ENCODE measurements at places on chromosomes 12 and 14.

DNA sequence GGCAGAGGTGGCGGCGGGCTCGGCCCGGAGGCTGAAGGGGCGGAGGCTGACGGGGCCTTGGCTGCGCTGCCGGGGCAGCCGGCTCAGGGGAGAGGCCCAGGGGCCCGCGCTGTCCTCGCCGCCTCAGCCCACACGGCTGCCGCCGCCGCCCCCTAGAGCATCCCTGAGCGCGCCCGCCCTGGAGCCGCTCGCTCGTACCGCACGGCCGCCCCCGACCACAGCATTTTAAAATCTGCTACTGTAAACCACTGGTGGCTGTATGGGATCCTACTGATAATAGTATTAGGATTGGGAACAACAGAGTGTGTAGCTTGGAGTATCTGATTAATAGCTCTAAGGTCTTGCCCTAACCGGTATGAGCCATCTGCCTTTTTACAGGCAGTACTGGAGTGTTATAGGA, 22.2 kb upstream of the EDDM3A start:
- no peak for DNase-seq

- no peak for DNase-seq
Measured at GRCh38 chr12:58026897-58027891, 85.8 kb downstream of the ATP23 start.

- DNase-seq = no peak
Measured at GRCh38 chr14:85602345-85602744, 72.4 kb downstream of the FLRT2 start.

DNA sequence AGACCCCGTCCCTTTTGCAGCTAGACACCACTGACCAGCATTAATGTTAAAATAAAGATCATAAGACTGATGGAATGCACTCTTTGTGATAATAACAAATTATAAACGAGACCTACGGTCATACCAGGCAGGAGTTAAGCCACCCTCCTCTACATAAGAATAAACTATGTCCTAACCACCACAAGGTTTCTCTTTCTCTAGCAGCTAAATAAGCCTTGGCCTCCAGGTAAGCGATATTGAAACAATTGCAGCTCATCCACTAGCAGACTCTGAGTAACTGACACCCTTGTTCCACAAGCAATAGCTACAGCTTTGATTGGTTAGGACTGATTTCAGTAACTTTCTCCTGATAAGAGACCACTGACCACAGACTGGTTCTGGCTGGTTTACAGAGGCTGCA, 144.2 kb upstream of the CCDC198 start:
- DNase-seq = no peak

DNA sequence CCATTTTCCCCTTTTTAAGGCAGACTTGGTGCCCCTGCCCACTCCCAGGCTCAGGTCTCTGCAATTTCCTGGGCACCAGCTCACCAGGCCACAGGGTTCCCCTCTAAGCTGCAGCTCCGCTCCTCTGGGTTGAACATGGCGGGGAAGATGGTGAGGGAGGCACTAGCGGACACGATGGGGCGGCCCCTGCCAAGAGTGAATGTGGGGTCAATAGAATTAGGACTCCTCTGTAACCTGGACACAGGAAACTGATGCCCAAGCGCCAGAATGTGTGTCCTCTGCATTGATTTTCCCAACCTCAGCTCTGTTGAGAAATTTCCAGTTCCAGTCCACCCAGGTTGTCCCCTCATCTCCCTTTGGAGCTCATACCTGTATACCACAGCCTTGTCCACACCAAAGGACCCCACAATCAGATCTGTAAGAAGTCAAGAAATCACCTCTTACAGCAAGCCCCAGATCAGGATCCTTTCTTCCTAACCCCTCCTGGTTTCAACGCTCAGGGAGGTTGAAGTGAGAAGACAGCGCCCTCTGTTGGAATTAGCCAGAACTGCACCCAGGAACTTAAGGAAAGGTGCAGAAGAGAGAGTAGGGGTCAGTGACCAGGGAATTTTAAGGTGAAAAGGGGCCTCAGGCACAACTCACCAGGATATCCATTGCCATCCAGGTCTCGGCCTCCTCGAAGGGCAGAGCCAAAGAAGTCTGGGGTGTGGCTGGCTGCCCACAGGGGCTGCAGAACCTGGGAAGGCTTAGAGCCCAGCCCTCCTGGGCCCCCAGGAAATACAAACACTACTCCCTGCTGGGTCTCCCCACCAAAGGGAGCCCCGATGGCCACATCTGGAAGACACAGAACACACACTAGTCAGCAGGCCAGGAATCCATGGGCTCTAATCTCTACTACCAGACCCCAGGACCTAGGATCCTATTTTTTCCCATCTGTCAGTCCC, 14.7 kb downstream of the ITGA5 start:
- peak; percentile 55 for DNase-seq

- DNase-seq = no peak
Measured at GRCh38 chr12:42585154-42585840, 4.2 kb downstream of the PRICKLE1 start.

DNA sequence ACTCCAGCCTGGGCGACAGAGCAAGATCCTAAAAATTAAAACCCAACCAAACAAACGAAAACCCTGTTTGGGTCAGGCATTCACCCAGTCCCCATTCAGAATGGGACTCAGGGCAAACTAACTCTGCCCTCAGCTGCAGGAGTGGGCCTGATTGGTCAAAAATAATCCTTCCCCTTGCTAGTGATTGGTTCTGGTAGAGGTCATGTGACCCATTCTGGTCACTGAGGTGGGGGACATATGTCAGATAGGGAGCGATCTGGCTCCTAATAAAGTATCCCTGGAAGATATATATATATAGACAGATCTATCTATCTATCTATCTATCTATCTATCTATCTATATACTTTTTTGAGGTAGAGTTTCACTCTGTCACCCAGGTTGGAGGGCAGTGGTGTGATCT, 29.5 kb upstream of the MED13L start:
- DNase-seq = no peak

DNA sequence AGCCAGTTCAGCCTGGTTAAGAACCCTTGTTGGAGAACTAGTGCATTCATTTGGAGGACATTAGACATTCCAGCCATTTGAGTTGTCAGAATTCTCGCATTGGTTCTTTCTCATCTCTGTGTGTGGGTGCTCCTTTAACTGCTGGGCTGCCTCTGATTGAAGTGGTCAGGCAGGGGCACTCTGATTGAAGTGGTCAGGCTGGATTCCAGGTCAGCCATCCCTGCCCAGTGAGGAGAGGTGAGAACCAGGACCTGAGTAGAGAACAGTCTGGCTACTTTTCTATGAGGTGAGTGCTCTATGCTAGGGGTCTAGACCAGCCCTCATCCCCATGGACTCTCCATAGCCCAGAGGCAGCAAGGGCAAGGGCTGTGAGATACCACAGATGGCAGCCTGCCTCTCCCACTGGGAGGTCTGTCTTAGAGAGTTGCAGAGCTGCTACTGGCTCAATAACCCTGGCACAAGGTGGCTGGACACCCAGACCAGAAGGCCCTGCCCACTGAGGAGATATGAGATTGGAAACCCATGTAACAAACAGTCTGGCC, 691.6 kb downstream of the TMTC2 start:
- DNase-seq = no peak

DNA sequence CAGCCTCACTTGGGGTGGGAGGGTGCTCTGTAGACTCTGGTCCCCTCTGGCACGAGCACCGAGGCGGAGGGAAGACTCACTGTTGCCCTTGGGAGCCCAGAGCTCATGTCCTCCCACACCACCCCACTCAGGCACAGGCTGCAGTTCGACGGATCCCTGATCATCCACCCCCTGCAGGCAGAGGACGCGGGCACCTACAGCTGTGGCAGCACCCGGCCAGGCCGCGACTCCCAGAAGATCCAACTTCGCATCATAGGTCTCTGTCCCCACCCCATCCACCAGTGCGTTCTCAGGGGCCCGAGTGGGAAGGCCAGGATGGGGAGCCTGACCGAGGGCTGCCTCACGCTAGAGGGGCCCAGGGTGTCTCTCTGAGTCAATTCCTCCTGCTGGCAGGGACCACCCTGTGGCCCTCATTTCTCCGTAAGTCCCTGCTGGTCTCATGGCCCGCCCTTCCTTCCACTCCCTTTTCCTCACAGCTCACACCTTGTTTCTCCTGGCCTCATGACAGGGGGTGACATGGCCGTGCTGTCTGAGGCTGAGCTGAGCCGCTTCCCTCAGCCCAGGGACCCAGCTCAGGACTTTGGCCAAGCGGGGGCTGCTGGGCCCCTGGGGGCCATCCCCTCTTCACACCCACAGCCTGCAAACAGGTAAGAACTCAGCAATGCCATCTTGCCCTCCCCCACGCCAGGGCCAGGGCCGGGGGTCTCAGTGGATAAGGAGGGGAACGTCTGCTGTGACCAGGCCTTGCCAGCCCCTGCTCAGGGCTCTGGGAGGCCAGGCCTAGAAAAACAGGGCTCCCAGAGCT, 27.0 kb downstream of the PAPLN start:
- DNase-seq = no peak

GRCh38 chr14:22471545-22472121, 117.4 kb downstream of the DAD1 start:
- no peak for DNase-seq

DNA sequence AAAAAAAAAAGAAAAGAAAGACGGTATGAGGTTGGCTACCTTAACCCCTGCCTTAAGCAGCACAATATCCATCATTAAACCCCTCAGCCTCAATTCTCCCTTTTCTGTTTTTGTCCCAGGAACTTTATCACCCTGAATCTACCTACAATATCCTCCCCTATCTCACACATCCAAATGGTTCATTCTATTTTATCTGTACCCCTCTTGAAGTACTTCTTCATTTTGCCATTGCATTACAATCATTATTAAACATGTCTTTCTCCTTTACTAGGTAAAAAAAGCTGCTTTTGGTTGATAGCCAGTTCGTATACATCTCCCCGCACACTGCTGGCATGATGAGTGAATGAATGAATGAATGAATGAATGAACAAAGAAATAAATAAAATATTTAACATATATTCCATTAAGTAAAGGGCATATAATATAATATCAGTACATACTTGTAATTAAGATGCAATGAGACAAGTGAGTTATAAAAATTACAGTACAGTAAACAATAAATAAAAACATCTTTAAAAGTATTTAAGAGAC, 364 bp upstream of the GPR65 start:
- no peak for DNase-seq

DNA sequence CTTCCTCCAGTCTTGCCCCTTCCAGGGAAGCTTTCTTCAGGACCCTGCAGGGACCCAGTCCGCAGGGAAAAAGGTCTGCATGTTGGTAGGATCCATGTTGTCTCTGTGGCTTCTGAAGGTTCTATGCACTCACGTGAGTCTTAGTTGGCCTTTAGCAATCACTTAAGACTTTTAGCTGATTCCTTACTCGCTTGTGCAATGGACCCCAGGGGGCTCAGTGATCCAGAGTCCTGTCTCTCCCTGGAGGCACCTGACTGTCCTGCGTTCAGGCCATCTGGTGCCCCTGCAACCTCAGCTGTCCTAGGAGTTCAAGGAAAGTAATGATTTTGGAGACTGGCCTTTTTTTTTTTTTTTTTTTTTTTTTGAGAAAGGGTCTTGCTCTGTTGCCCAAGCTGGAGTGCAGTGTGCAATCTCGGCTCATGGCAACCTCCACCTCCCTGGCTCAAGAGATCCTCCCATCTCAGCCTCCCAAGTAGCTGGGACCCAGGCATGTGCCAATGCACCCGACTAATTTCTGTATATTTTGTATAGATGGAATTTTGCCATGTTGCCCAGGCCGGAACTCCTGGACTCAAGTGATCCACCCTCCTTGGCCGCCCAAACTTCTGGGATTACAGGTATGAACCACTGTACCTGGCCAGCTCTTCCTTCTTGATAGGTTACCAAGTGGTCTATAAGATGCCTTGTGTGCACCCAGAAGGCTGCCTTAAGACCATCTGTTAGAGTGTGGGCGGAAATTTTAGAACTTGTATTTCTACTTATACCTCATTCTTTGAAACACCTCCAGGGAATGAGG, 4.6 kb downstream of the IFI27L2 start:
- DNase-seq = no peak

GRCh38 chr14:99722741-99723140, 38.6 kb downstream of the CYP46A1 start:
- no peak for DNase-seq

- DNase-seq = no peak
Measured at GRCh38 chr14:58464652-58465051, 37.1 kb downstream of the KIAA0586 start.

GRCh38 chr12:93453633-93454032, 11.9 kb upstream of the UBE2N start:
- no peak for DNase-seq

DNA sequence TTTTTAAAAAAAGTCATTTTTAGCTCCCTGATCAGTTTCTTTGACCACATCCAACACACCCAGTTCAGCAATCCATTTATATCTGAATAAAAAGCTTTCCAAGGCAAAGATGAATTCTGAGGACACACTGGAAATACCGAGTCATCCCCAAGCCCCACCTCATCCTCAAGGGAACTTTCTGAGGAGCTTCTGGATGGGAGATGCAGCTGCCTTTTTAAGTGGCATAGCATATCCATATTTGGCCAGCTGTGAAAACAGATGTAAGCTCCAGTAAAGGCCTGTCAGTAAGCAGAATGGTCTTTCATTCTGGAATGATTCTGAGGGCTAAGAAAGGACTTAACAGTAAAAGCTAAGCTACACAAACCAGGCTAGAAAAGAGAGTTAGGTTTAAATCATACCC, 18.4 kb downstream of the ZFYVE1 start:
- no peak for DNase-seq

DNA sequence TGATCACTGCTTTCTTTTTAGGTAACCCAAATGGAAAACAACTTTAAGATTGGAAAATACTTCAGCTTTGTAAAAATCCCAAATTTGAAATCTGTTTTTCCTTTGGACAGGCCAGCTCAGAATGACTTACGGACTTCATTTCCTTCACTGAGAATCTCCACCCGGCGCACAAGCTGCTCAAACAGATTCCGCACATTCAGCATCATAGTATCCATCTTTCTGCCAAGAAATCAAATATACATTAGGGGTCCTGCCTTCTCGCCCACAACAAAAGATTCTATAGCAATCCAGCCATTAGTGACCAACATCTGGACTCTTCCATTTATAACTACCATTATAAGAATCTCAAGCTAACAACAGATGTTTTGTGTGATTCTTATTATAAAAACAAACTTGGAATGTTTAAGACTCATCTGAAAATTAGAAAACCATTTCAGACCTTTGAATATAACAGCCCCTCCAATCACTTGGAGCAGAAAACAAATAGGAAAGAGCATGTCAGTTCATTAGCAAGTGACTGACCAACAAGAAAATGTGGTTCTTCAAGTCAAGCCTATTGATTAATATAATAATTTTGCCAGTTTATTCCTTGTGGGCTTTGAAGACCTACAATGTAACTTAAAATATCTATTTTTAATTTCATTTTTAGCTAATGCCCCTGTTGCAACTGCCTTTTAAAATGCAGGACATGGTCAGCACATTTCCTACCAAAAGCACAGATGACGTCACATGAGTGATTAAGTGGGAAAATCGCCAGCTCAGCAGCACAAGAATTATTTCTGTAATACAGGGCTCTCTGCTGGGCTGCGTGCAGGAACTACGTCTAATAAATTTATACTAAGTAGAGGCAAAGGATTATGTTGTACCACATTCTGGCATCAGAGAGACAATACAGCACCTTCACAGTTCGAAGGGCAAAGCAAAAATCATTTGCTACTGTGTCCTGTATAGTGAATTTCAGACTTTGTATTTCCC, 8.5 kb downstream of the RACGAP1 start:
- DNase-seq = no peak

Data from stimulated activated CD4-positive, alpha-beta T cell treated with anti-CD3 and anti-CD28 coated beads, TNF-alpha, amount 100 ng/mL, for 48 hours (primary cell).